A549 treated with CORT108297 at 1 μM for 4 hours (cell line): ENCODE measurements at places on chromosomes 4 and X. TPM values are rescaled to one million over a fixed set of nuclear protein-coding genes. Genes with fewer than 3 reads are reported as not detected.

Gene TEX13B
- total RNA-seq, result not detected in 5 replicates

Gene PRR32
- not detected in 5 replicates for total RNA-seq

Gene MAGEC3
- total RNA-seq, result not detected in 5 replicates

Gene FRMPD4
- total RNA-seq, result 0.02 to 0.07 TPM (median 0.03 TPM) in 5 replicates

Gene REPS2
- 0.68 to 1.0 TPM (median 0.78 TPM) in 5 replicates for total RNA-seq

Gene SHROOM4
- not detected in 5 replicates for total RNA-seq

Gene ALPK1
- 1.7 to 2.5 TPM (median 2.3 TPM) in 5 replicates for total RNA-seq

Gene PGAM4
- 0.32 to 0.46 TPM (median 0.43 TPM) in 5 replicates for total RNA-seq

Gene PAGE5
- total RNA-seq, result not detected in 5 replicates

Gene ELF4
- 28.9 to 32.5 TPM (median 31.1 TPM) in 5 replicates for total RNA-seq

Gene RRAGB
- total RNA-seq, result 11.2 to 15.5 TPM (median 13.2 TPM) in 5 replicates

Gene CXCL5
- total RNA-seq, result 41.0 to 54.6 TPM (median 48.6 TPM) in 5 replicates

Gene SLC7A11
- 24.0 to 29.8 TPM (median 28.0 TPM) in 5 replicates for total RNA-seq

Gene PIGA
- total RNA-seq, result 6.0 to 9.9 TPM (median 8.3 TPM) in 5 replicates

Gene PRICKLE3
- total RNA-seq, result 15.1 to 22.0 TPM (median 20.1 TPM) in 5 replicates

Gene ARHGEF38
- total RNA-seq, result not detected in 5 replicates

Gene SNCA
- total RNA-seq, result 0.08 to 0.31 TPM (median 0.14 TPM) in 5 replicates

Gene COX18
- 5.5 to 7.3 TPM (median 6.3 TPM) in 5 replicates for total RNA-seq

Gene MAGEB18
- not detected in 5 replicates for total RNA-seq

Gene F8A2
- not detected in 5 replicates for total RNA-seq

Gene TCP11X2
- total RNA-seq, result not detected in 5 replicates

Gene PNMA5
- total RNA-seq, result not detected in 5 replicates

Gene PDHA2
- not detected in 5 replicates for total RNA-seq

Gene RBM3
- total RNA-seq, result 297 to 439 TPM (median 349 TPM) in 5 replicates

Gene GLRB
- 0.61 to 1.5 TPM (median 1.2 TPM) in 5 replicates for total RNA-seq

Gene OTC
- total RNA-seq, result not detected in 5 replicates

Gene ARHGEF6
- 0.13 to 0.23 TPM (median 0.16 TPM) in 5 replicates for total RNA-seq

Gene ARHGAP4
- 1.1 to 2.4 TPM (median 1.7 TPM) in 5 replicates for total RNA-seq

Gene RASSF6
- 0.73 to 1.1 TPM (median 0.98 TPM) in 5 replicates for total RNA-seq

Gene IL21
- total RNA-seq, result not detected in 5 replicates

Gene MAGEA12
- total RNA-seq, result 0.08 to 0.18 TPM (median 0.17 TPM) in 5 replicates

Gene IL15
- total RNA-seq, result 10.1 to 14.3 TPM (median 12.0 TPM) in 5 replicates

Gene C4orf51
- total RNA-seq, result not detected in 5 replicates

Gene F8A3
- 0.48 to 1.5 TPM (median 0.96 TPM) in 5 replicates for total RNA-seq

Gene MAGED2
- total RNA-seq, result 75.0 to 92.4 TPM (median 80.8 TPM) in 5 replicates

Gene SSX4B
- total RNA-seq, result not detected in 5 replicates

Gene FHL1
- 19.4 to 24.8 TPM (median 24.0 TPM) in 5 replicates for total RNA-seq

Gene PLAC1
- total RNA-seq, result 0.25 to 0.80 TPM (median 0.53 TPM) in 5 replicates

Gene GABRG1
- not detected in 5 replicates for total RNA-seq

Gene ARSJ
- total RNA-seq, result 4.2 to 5.5 TPM (median 4.6 TPM) in 5 replicates

Gene CFAP99
- total RNA-seq, result 0.05 to 0.35 TPM (median 0.06 TPM) in 5 replicates

Gene SPATA4
- total RNA-seq, result 0.17 to 0.31 TPM (median 0.26 TPM) in 4 of 5 replicates, not detected in the other

Gene SSR4
- total RNA-seq, result 380 to 464 TPM (median 423 TPM) in 5 replicates

Gene CSAG1
- 0.32 to 0.54 TPM (median 0.46 TPM) in 5 replicates for total RNA-seq

Gene ARSD
- total RNA-seq, result 12.4 to 15.4 TPM (median 12.6 TPM) in 5 replicates

Gene CD40LG
- not detected in 5 replicates for total RNA-seq

Gene ADH1C
- not detected in 5 replicates for total RNA-seq

Gene TSPAN6
- total RNA-seq, result 36.9 to 44.4 TPM (median 38.1 TPM) in 5 replicates

Gene TEX11
- total RNA-seq, result not detected in 5 replicates
